ENCODE measurements at places on chromosomes 4 and X. TPM values are rescaled to one million over a fixed set of nuclear protein-coding genes. Genes with fewer than 3 reads are reported as not detected.

DNA sequence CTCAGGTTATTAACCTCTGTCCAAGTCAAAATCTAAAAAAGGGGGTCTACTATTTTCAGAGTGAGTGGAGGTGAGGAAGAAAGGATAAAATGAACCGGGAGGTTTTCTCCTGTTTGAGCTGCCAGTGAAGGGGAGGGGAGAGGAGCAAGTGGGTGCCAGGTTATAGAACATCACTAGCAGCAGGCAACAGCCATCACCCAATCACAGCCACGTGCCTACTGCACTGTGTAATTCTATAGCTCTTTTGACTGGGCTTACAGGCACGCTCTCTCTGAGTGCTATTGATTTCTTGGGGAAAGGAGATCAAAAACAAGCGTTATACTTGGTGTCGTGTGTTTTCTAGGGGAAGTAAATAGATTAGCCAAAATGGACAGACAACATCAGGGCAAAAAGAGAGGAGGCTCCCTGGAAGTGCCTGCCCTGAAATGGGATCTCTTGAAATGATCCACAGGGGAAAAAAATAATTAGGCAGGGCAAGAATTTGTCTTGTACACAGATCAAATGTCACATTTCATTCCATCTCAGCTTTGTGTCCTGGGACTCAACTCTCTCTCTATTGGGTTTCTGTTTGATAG is 300.5 kb upstream of the LCORL start:
- no peak for DNase-seq

Gene BTK
- 0.19 TPM for total RNA-seq

Gene HTRA3
- total RNA-seq: not detected

GRCh38 chr4:162075726-162076125 is 88.1 kb downstream of the FSTL5 start:
- no peak for DNase-seq

DNA sequence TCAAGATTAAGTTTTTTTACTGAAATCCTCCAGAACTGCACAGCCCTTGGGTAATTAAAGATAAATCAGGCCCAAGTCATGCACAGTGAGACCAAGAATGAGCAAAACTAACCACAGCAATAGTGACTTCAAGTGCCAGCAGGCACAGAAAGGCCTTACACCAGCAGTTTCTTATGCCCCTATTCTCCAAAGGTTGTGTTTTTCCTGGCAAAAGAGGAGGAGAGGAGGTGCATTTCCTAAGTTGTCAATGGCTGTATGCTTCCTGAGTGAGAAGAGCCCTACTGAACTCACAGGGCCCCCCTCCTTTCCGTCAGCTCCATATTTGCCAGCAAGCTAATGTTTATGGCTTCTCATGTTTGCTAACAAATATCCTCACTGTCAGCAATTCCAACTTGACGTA is 418.7 kb upstream of the INTU start:
- DNase-seq: no peak

Gene ARMCX4
- total RNA-seq: 7.2 TPM

Gene MAGEA1
- not detected for total RNA-seq

- DNase-seq: no peak
Measured at GRCh38 chr4:86890790-86891189, 1.4 kb downstream of the C4orf36 start.

Gene TRMT44
- 24.8 TPM for total RNA-seq

Gene CHIC2
- 16.3 TPM for total RNA-seq

- no peak for DNase-seq
Measured at GRCh38 chrX:129750971-129751370, 12.2 kb downstream of the XPNPEP2 start.

DNA sequence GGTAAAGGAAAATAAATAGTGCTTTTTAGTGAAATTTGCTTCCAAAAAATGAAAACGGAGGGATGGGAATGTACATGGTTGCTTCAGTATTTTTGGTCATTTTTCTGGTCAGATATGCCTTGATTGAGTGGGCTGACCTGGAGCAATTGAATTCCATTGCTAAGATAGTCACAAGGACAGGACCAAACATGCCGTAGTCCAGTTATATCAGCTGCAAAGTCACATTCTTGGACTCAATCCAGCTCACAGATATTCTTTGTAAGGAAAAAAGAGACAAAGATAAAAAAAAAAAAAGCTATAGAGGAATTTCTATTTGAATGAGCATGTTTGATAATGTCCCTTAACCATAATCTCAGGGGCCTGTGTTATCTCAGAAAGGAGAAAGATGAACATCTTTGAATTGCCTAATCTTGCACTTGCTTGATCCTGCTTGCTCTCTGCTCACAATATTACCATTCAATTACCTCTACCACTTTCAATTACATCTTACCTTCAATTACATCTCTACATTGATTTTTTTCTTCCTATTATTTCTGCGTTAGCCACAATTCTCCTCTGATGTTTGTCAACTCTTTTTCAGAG is 75.4 kb upstream of the PACRGL start:
- no peak for DNase-seq

DNA sequence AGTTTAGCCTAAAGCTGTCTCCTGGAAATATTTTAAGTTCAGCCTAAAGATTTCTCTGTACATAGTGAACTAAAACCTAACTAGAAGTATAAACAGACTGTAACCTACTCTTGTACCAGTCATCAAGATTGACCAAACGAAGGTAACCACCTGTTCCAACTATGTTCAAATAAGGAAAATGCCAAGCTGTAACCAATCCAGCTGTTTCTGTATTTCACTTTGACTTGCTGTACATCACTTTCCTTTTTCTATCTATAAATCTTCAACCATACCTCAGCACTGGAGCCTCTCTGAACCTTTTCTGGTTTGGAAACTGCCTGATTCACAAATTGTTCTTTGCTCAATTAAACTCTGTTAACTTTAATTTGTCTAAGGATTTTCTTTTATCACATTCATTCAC is 3.1 kb upstream of the CYSLTR1 start:
- no peak for DNase-seq

DNA sequence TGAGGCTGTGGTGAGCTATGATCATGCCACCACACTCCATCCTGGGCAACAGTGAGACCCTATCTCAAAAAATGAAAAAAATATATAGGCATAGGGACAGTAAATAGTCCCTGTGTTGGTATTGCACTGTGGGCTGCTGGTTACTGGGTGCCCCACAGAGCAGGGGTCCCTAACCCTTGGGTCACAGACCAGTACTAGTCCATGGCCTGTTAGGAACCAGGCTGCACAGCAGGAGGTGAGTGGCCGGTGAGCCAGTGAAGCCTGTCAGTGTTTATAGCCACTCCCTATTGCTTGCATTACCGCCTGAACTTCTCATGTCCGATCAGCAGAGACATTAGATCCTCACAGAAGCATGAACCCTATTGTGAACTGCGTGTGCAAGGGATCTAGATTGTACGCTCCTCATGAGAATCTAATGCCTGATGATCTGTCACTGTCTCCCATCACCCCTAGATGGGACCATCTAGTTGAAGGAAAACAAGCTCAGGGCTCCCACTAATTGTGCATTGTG is 106.5 kb downstream of the TNIP2 start:
- no peak for DNase-seq

Gene WAS
- 88.9 TPM for total RNA-seq

DNA sequence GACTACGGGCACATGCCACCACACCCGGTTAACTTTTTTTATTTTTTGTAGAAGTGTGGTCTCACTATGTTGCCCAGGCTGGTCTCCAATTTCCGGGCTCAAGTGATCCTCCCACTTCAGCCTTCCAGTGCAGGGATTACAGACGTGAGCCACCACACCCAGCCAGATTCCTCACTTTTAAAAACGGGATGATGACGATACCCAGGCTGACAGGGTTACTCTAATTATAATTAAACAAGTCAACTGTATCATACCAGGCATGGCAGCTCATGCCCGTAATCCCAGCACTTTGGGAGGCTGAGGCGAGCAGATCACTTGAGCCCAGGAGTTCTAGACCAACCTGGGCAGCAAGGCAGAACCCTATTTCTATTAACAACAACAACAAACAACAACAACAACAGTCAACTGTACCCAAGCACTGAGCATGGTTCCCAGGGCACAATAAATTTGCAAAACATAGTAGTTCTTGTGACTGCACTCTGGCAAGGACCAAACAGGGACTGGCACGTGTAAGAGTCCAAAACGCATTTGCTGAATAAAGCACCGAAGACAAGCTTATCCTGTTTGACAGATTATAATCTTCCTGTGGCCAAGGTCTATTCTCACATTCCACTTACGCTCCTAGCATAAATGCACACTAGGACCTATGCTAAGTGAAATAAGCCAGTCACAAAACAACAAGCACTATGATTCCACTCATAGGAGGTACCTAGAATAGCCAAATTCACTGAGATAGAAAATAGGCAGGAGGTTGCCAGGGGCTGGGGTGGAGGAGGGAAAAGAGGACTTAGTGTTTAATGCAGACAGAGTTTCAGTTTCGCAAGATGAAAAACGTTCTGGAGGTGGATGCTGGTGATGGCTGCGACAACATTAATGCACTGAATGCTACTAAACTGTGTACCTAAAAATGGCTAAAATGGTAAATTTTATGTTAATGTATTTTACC is 77.5 kb downstream of the IRF2 start:
- DNase-seq: no peak

DNA sequence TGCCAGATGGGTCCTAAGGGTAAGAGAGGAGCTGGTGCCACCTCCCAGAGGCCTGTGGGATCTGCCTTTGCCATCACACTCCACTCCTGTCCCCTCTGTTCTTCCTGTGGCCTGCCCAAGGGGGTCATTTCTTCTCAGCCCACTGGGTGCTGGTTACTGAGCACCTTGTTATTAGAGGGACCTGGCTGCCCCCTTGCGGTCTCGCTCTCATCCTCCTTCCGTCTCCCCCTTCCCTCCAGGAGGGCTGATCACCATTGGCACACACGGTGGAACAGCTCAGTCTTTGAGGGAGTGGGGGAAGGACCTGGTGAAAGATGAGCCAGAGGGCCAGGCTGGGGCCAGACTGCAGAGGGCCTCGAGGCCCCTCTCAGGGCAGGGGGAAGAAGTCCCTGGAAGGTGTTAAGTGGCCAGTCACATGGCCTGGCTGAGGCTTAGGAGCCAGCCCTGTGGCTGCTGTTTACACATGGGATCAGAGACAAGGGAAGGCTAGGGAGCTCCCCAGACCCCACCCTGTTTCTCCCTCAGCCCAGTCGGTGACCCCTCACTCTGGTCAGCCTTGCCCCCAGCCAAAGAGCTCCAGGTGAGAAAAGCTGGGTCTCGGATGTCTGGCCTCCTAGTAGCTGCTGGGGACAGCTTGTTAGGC is 68.1 kb downstream of the MTMR1 start:
- DNase-seq: no peak

Gene OTC
- not detected for total RNA-seq

- DNase-seq: no peak
Measured at GRCh38 chr4:138045036-138045435, 197.1 kb downstream of the SLC7A11 start.

- no peak for DNase-seq
Measured at GRCh38 chr4:169397762-169398161, 127.0 kb upstream of the SH3RF1 start.

GRCh38 chr4:121255986-121256750 is 92.0 kb upstream of the TNIP3 start:
- no peak for DNase-seq

DNA sequence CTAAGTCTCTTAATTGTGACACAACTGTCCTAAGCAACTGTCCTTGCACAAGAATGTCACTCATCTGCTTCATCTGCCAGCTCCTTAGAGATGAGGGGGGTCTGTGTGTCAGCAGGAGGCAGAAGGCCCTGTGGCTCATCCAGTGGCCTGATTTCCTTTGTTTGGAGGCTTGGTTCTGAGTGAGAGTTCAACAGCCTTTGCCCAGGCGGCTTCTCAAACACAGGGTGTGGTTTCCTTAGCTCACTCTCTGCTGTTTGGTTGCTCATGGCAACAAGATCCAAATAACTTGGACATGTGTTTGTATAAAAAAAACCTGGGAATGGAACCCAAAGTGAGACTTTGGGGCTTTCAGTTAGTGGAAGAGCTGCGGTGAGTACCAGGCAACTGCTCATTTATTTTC is 46.6 kb downstream of the MAP7D3 start:
- DNase-seq: no peak

DNA sequence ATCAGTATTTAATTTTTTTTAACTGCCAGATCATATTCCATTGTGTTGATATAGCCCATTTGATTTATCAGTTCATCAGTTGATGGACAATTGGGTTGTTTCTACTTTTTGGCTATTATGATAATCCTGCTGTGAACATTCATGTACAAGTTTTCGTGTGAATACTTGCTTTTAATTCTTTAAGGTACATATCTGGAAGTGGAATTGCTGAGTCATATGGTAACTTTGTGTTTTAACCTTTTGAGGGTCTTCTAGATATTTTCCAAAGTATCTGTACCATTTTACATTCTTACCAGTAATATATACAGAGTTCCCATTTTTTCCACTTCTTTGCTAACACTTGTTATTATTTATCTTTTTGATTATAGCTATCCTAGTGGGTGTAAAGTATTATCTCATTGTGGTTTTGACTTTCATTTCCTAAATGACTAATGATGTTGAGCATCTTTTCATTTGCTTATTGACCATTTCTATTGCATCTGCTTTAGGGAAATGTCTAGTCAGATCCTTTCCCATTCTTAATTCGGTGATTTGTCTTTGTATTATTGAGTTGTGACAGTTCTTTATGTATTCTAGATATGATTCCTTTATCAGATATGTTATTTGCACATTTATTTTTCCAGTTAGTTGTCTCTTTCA is 75.2 kb upstream of the NUDT6 start:
- no peak for DNase-seq

Gene P2RY4
- total RNA-seq: 0.31 TPM

Gene KIAA1210
- total RNA-seq: not detected

DNA sequence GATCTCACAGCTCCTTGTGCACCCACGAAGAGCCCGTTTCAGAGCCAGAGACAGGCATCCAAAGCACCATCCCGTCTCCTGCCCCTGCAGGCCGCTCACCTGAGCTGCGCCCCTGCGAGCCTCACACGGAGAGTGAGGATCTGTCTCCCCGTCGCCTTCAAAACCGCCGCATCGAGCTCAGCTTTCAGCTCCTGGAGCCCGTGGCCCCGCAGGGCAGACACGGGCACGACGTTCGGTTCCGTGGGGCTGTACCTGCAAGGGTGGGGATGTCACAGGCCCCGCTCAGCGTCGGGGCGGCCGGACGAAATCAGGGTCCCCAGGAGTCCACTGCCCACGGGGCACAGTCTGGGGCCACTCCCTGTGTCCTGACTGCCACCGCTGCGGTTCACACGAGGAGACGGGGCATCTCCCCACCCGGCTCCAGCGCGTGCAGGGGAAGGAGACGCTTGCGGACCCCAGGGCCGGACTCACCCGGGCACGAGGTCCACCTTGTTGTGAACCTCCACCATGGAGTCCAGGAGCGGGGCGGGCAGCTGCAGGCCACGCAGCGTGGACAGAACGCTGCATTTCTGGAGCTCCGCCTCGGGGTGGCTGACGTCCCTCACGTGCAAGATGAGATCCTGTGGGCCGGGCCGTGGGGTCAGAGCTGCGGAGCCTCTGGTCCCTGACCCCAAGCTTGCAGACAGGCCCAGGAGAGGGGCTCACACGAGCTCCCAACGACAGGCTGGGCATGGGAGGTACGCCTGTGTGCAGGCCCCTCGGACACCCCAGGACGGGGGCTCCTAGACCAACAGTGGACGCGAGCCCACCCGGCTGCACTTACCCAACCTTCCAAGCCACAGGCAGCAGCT is 11.1 kb downstream of the GTPBP6 start:
- DNase-seq: no peak

Measured in activated naive CD4-positive, alpha-beta T cell treated with anti-CD3 and anti-CD28 coated beads, Interleukin-2, amount 50 U/mL, for 72 hours (primary cell).